ENCODE measurements at places on chromosomes 2 and 18. TPM values are rescaled to one million over a fixed set of nuclear protein-coding genes. Genes with fewer than 3 reads are reported as not detected.

Gene ZDBF2
- 4.5 TPM for total RNA-seq

DNA sequence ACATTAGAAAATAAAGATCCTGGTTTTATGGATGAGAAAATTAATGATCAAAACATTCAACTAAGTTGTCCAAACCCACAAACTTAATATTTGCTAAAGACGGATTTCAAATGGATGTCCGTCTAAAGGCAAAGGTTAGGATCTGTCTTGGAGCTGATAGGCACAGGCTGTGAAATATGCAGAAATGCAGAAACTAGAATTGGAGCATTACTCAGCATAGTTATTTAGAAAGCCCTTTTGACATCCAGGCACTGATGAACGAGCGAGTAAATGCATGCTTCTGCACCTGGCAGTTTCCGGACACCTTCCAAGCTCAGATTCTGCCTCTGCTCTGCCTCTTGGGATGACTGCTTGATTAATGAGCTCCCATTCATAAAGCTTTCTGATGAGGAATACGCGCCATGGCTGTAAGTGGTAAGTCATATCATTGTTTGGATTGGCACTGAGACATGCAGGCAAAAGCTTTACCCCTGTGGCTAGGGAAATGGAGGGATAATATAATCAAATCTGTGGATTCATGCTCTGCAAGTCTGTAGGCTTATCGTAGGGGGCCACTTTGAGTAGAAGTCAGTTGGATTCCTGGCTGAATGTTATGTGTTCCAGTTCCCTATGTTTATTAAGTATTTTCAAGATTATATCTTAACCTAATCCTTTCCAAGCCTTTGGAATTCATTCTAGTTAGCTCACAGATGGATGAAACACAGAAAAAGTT, 2176.3 kb upstream of the CELF4 start:
- no peak for DNase-seq

Gene CRACDL
- 0.30 TPM for total RNA-seq

GRCh38 chr2:241637795-241638660, 535 bp downstream of the ATG4B start:
- no peak for DNase-seq

GRCh38 chr2:159439421-159439820, 152.9 kb upstream of the WDSUB1 start:
- no peak for DNase-seq

DNA sequence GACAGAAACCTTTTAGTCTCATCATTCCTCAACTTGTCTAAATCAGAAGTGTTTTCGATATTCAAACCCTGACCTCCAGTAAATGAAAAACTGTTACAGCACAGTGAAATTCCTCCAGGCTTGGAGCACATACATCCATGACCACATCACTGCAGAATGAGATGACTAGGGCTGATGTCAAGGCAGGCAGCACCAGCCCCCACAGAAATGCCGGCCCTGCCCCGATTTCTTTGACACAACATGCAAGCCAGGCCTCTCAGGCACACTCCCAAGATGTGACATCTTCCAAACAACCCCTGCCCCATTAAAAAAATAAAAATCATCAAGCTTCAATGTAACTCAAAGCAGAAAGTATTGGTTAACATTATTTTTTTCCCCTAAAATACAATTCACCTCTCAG, 103.3 kb downstream of the CTAGE1 start:
- no peak for DNase-seq
